Liver (tissue), 10 donors: ENCODE measurements at places on chromosomes 3 and 15.
A peak's percentile ranks its signal among the peaks of the same experiment; 100 is the strongest.

DNA sequence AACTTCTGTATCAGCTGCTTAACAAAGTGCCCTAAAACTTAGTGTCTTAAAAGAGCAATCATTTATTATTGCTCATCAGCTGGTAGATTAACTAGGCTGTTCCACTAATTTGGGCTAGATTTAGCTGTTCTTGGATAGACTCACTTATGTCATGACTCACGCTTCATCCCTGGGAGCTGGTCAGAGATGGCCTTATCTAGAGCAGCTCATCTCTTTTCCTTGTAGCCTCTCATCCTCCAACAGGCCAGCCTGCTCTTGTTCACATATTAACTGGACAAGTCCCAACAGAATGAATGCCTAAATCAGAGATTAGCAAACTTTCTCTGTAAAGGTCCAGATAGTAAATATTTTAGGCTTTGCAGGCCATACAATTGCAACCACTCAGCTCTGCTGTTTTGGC lies 66.9 kb upstream of the PLAAT1 start:
- no peak for DNase-seq

DNA sequence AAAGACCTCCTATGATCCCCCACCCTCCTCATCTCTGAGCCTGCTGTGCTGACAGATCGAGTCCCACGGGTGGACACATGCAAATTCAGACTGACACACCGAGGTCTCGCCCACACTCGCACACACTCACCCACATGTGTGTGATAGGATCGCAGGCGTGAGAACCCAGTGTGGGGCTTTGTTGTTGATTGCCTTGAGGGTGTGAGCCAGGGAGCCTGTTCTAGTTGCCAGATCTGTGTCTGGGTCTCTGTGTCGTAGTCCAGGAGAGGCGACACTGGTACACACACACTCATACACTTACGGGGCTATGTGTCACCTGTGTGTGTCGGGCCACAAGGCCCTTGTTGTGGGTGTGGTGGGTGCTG lies 2.0 kb downstream of the EPHB3 start:
- no peak for DNase-seq

- no peak for DNase-seq
These were observed 83.6 kb downstream of the NSUN3 start for GRCh38 chr3:94146455-94146854.

DNA sequence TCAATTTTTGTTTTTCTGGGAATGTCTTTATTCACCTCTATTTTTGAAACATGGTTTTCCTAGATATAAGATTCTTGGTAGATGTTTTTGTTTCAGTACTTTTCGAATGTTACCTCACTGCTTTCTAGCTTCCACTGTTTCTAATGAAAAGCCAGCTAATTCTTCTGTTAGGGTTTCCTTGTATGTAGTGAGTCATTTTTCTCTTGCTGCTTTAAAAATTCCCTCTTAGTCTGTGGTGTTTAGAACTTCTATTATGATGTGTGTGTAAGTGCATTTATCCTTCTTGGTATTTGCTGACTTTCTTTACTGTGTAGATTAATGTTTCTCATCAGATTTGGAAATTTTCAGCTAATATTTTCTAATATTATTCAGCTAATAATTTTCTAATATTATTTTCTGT lies 151.1 kb upstream of the OSTN start:
- DNase-seq: no peak

GRCh38 chr3:169022457-169022856 lies 641.1 kb downstream of the MECOM start:
- no peak for DNase-seq

DNA sequence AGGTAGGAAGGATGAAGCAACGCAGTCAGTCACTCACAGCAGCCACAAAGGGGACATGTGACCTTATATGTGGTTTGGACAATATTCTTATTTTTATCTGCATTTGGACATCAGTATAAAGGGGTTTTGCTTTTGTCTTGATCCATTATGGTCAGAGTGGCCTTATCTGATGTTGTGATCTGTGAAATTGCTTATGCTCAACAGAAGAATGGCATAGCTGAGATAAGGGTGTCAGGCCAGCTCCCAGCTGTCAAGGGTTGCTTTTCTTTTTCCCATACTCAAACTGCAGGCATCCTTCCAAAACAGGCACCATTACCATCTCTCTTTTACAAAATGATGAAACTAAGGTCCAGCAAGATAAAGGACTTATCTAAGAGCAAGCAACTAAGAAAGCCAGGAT lies 28.1 kb downstream of the DCLK3 start:
- no peak for DNase-seq

- DNase-seq: no peak
These were observed 143.1 kb downstream of the DIPK2A start for GRCh38 chr3:144114767-144115166.

GRCh38 chr3:4996223-4996765 lies 17.1 kb downstream of the BHLHE40 start:
- DNase-seq: no peak

GRCh38 chr3:108389372-108389771 lies 93.0 kb downstream of the HHLA2 start:
- DNase-seq: no peak

DNA sequence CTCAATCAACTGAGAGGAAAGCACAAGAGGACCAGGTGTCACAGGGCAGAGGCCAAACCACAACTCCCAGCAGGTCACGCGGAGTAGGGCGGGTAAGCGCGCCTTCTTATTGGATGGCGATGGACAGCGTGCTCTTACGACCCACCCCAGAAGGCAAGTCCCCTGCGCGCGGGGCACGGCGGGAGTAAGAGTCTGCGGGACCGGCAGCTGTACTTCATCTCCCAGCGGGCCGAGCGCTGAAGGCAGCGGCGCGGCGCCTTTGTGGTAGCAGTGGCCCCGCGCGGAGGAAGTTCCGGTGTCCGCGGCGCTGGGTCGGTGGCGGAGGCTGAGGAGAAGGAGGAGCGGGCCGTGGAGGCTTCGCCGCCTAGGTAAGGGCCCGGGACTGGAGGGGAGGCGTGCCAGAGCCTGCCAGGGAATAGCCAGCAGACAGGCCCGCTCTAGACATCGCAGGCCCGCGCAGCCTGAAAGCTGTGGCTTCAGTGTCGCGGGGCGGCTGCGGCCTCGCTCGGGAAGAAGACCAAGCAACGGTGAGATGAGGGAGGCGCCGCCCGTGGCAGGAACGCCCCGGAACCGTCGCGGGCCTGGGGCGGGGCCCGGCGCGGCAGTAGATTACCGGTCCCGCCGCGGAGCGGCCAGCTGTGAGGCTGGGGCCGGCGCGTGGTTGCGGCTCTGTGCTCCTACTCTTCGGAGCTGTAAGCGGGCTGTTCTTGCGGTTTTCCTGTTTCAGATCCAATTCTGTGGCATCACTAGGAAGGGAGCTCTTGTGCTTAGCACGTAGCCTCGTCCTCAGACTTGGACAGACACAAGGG lies at the start of gene RBM6:
Gene RBM6, plus strand, starts transcription at position 293 of the 809 bp plus-strand sequence. CDS start 22,492 bp downstream, outside the sequence.
- DNase-seq: peak; percentile 93

- no peak for DNase-seq
These were observed 179.4 kb downstream of the SHOX2 start for GRCh38 chr3:157926822-157927221.

DNA sequence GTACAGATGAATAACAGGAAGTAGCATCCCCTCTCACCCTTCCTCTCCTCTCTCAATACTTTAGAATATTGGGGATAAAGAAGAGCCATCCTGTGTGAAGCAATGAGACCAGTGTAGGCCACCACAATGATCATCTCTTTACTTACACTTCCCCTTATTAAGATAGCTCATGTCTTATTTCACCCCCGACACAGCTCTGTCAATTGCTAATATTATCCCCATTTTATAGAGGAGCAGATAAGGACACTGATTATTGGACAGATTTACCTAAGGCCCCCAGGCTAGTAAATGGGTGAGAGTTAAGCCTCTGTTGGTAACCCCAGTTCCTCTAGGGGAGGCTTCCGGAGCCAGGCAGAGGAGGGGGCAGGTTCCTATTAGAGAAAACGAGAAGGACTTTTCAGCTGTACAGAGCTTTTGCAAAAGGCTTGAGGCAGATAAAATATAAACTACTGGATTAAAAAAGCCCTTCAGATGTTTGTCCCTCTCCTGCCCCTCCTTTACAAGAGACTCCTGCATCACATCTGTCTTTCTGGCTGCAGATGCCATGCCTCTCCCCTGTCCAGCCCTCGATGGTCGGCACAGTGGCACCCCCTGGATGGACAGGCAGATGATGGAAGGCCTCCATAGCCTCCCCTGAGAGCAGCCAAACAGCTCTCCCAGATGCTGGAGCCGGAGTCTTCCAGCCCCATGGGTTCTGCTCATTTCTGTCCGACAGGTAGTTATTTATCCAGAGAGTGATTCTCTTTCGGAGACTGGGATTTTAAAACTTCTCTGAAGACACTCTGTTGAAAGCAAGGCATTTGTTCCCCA lies 49.4 kb upstream of the LCTL start:
- DNase-seq: no peak

GRCh38 chr3:10263646-10264363 lies 15.5 kb downstream of the TATDN2 start:
- DNase-seq: peak; percentile 43

DNA sequence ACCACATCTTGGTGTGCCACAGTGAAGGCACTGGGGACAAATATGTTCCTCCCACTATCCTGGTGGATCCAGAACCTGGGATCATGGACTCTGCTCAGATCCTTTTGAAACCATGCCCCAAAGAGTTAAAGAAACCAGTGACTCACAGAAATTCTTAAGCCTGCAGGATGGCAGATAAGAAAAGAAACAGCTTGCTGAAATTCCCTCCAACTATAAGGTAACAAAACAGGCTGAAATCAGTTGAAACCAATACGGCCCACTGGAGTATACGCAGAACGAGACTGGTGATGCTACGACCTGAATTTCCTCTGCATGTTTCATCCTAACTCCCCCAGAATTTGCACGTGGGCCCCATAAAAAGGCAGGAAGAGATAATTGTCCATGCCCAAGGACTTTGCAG lies 209.6 kb downstream of the TJP1 start:
- no peak for DNase-seq

- no peak for DNase-seq
These were observed 7.2 kb downstream of the CCDC80 start for GRCh38 chr3:112633757-112634156.

- DNase-seq: no peak
These were observed 68.1 kb downstream of the NOX5 start for GRCh38 chr15:69082554-69082953.
